Activated CD4-positive, alpha-beta memory T cell treated with anti-CD3 and anti-CD28 coated beads, Interleukin-2, amount 10 ng/mL, durations not matched to agents 7 days and 5 days (primary cell): ENCODE measurements at places on chromosomes 16 and 17. TPM values are rescaled to one million over a fixed set of nuclear protein-coding genes. Genes with fewer than 3 reads are reported as not detected.
A peak's percentile ranks its signal among the peaks of the same experiment; 100 is the strongest.

DNA sequence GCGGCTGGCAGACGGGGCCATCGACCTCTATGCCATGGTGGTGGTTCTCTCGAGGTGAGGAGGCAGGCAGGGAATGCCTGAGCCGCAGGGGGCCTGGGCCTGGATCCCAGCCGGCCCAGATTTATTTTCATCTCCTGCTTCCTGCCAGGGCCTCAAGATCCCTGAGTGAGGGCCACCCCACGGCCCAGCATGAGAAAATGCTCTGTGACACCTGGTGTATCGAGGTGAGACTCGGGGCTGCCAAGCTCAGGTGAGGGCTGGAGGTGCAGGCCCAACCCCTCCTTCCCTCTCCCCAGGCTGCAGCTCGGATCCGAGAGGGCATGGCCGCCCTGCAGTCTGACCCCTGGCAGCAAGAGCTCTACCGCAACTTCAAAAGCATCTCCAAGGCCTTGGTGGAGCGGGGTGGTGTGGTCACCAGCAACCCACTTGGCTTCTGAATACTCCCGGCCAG lies 4.9 kb downstream of the ACADVL start:
- DNase-seq: no peak

- peak; percentile 48 for DNase-seq
Measured at GRCh38 chr16:12323007-12323758, 346.6 kb downstream of the SNX29 start.

DNA sequence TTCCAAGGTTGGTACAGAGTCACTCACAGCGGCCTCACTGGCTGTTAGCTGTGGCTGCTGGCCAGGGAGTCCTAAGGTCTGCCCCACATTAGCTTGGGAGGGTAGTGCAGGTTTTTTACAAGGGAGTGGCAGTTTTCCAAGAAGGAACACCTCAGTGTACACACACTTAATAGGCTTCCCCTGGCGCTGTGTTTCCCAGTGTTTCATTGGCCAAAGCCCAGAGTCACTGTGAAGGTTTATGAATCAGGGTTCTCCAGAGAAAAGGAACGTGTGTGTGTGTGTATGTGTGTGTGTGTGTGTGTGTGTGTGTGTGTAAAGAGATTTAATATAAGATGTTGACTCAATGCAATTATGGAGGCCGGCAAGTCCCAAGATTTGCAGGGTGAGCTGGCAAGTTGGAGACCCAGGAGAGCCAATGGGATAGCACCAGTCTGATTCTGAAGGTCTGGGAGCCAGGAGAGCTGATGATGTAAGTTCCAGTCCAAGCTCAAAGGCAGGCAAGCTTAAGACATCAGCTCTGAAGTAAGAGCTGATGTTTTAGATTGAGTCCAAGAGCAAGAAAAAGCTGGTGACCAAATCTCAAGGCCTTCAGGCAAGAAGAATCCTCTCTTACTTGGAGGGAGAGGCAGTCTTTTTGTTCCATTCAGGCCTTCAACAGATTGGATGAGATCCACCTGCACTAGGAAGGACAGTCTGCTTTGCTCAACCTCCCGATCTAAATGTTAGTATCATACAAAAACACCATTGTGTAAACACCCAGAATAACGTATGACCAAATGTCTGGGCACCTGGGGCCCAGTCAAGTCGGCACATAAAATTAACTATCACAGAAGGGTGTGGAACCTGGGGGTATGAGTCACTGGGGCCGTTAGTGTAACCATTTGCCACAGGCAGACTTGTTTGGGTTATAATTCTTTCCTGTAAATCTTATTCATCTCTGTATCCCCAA lies 206.8 kb downstream of the PRKCA start:
- DNase-seq: peak; percentile 68

GRCh38 chr16:56626685-56627084 lies 1.1 kb downstream of the MT1E start:
- DNase-seq: no peak

DNA sequence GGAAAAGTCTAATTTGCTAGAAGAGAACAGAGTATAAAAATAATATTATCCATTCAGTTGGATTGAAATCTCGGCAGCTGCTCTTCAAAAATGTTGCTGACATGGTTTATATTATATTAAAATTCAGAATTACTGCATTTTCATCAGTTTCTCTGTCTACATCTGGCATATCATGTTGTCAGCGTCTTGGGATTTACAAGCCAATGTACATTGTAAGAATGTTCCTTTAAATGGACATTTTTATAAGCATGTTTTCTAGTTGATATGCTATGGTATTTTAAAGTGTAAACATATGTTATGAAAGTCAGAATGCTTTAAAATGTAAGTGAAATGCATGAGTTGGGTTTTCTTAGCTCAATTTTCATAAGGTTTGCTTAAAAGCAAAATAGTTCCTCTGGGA lies 528.1 kb upstream of the CDH8 start:
- no peak for DNase-seq

GRCh38 chr16:88796278-88796677 lies 7.3 kb upstream of the CDT1 start:
- no peak for DNase-seq

Gene TAT
- not detected for total RNA-seq

- no peak for DNase-seq
Measured at GRCh38 chr16:85480727-85481101, 132.4 kb upstream of the GSE1 start.

DNA sequence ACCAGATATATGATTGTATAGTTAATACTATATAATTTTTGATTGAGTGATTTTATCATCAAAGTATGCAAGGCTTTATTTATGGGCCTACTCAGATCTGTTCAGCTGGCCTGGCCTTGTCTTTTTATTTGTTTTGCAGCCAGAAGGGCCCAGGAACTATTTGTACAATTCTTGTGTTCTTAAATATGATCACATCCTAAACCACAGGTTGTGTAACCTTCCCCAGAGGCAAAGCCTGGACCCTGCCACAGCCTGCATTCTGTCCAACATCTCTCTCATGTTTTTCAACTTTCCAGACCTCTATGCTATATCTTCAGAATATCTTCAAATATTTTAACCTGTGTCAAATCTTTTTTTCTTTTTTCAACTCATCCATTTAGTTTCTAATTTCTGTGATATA lies 410.4 kb upstream of the MON1B start:
- DNase-seq: no peak

- peak; percentile 75 for DNase-seq
Measured at GRCh38 chr17:50198026-50198669, 3.3 kb downstream of the COL1A1 start.

Gene TBC1D3E
- total RNA-seq: not detected

DNA sequence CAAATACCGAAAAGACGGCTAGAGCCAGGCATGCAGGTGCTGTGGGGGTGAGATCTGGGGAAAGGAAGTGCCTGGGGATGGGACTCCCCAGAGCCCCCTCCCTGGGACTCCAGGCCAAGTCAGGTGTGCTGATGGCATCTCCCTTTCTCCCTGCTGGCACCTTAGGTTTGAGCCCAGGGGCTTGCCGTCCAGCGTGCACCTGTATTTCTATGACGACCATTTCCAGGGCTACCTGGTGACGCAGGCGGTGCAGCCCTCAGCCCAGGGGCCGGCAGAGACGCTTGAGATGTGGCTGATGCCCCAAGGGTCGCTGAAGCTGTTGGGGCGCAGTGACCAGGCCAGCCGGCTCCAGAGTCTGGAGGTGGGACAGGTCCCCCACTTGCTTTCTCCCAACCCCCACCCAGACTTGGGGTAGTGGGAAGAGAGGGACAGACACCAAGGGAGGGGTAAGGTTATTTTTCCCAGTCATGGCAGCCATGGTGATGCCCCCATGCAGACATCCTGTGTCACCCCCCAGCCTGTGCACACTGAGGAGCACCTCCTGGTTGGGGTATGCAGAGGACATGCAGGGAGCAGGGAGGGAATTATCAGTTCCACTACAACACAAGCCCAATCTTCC lies 11.1 kb downstream of the XYLT2 start:
- DNase-seq: no peak

DNA sequence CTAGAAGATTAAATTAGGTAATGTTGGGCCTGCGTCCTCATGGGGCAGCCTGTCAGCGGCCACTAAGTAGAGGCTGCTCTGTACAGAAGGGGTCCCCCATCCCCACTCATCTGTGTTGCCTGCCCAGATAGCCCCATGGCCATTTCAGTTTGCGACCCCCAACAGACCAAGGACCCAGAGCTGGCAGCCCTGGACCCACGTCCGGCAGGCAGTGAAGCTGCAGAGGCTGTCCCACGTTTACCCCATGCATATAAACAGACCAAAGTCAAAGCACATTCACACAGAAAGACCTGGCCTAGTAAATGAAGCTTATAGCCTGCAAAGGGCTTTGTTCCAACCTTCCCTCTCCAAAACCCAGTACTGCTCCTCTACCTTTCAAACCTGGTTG lies 4.6 kb downstream of the PDF start:
- no peak for DNase-seq

GRCh38 chr16:85735225-85735635 lies 15.7 kb downstream of the C16orf74 start:
- DNase-seq: peak; percentile 65

- no peak for DNase-seq
Measured at GRCh38 chr16:25606069-25606468, 85.7 kb upstream of the HS3ST4 start.

DNA sequence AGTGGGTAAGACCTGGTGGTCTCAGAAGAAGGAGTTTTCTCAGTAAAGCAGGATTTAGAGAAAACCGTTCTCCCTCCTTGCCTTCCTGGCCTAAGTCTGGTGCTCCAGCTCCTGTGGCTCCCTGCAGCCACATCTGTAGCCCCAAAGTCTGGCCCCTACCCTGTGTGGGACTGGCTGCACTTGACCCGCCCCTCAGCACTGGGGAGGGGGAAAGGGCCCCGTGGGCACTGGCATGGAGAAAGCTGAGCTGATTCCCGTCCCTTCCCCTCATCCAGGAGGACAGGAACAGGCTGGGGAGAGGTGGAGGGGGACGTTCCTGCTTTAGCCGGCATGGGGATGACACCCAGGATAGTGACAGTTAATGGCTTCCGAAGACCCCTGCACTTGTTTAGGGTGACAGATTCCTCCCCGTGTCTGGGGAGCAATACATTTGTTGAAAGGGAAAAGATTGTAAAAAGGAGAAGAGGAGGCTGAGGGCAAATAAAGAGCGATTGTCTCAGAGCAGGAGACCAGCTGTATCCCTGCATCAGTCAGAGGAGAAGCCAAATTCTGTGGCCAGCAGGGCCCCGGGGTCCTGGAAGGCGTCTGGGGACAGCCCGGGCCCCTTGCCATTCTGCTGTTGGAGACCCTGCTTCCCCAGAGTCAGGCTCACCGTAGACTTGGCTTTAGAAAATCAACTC lies 37.9 kb downstream of the GRIN2C start:
- DNase-seq: no peak

Gene IGSF6
- total RNA-seq: 0.15 TPM

DNA sequence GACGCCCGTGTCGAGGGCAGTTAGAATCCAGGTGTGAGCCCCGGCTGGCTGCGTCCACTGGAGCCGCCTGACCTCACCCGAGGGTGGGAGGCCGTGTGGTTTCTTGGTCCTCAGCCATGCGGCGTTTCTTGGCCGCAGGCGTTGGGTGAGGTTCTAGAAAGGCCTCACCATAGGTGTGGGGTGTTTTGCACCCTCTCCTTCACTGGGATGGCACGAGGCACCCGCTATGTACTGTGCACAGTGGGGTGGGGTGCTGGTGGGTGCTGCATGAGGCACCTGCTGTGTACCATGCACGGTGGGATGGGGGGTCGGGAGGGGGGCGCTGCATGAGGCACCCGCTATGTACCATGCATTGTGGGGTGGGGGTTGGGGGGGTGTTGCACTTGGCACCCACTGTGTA lies 169.6 kb downstream of the BANP start:
- DNase-seq: no peak

Gene CEP295NL
- total RNA-seq: not detected

GRCh38 chr17:10624969-10625368 lies 32.1 kb downstream of the MYH3 start:
- DNase-seq: no peak

- no peak for DNase-seq
Measured at GRCh38 chr16:66367968-66368891, 1.7 kb downstream of the CDH5 start.

GRCh38 chr17:1467898-1468492 lies 12.0 kb upstream of the CRK start:
- DNase-seq: no peak

- DNase-seq: no peak
Measured at GRCh38 chr17:27343294-27343693, 49.4 kb downstream of the WSB1 start.

DNA sequence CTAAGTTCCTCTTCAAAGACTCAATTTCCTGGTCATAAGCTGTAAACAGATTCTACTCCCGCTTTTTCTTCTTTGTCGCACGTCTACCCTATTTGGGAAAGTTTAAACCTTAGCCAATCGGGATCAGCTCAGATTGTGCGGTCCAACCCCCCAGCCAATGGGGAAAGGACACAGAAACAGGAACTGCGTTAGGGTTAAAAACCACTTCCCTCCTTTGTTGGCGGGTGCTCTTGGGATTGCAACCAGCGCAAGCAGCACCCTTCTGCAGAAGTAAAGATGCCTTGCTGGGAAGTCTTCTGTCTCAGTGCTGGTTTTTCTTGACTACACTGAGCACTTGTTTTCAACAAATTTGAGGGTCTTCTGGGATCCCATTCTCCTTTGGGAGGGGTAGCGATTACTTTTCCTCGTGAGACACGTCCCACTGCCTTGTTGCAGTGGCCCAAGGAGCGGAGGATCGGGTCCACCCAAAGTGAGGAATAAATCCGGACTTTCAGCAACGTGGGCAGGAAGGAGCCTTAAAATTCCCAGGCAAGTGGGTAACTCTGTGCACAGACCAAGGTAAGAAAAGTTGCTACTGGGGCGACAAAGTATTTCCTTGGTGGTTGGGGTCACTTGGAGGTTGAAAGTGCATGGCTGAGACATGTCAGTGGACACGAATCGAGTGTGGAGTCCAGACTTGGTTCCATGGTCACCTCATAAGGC lies 1.0 kb upstream of the YPEL3 start:
- no peak for DNase-seq

- DNase-seq: no peak
Measured at GRCh38 chr17:56754523-56755208, 79.1 kb downstream of the C17orf67 start.

Gene GPR142
- 0.15 TPM for total RNA-seq

DNA sequence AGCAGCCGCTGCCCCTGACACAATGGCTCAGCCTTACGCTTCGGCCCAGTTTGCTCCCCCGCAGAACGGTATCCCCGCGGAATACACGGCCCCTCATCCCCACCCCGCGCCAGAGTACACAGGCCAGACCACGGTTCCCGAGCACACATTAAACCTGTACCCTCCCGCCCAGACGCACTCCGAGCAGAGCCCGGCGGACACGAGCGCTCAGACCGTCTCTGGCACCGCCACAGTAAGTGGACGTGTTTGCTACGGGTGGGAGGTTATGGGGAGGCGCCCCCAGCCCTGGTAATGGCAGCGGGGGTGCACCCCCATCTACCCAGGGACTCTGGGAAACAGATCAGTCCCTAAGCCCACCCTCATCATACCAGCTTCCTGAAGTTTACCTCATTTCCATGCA lies 185.5 kb downstream of the RBFOX1 start:
- DNase-seq: no peak
